Stimulated activated CD8-positive, alpha-beta memory T cell treated with anti-CD3 and anti-CD28 coated beads, Interleukin-15, amount 100 ng/mL, for 48 hours (primary cell): ENCODE measurements at places on chromosomes 2 and 18.

GRCh38 chr2:163713534-163714311 is 22.1 kb downstream of the FIGN start:
- DNase-seq = no peak

GRCh38 chr2:2325516-2325915 is 5.6 kb downstream of the MYT1L start:
- no peak for DNase-seq

DNA sequence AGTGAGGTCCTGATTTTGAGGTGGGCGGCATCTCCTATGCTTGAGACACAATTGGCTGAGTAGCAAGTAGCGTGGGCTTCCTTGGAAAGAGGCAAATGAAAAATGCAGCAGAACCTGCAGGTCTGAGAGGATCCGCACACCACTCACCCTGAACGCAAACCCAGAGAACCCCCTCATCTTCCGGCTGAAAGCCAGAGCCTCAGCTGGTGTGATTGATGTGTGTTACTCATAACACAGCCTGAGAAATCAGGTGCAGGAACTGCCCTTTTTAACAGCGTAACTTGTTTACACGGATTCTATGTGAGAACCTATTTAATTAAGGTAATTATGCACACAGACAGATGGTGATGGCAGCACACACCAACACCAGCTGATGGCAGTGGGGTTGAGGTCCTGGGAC is 123.4 kb downstream of the MRO start:
- no peak for DNase-seq

DNA sequence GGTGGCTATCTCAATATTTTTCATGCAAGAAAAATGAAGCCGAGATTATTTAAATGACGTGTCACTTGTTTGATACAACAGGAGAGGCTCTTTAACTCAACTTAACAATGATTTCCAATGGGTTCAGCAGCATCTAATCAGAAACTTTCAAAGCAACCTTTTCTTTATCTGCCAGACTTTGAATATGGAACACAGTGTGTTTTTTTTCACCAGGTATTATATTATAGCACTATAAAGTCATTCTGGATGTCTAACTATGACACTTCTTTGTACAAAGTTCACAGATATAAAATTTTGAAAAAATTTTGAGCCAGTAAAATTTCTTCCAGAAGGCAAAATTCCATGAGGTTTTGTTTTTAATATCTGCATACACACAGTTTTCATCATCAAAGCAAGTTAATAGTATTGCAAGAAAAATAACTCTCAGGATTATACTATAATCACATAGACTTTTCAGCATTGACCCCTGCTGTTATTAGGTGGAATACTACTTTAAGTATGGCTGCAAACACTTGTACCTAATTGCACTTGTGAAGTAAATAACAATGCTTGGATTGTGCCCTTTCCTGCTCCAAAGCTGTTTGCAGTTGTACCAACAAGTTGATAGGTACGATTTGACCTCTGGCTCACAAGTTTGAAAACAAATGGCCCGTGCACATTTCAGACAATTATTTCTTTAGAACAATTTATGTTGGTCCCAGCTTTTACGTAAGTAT is 44.0 kb upstream of the DSG1 start:
- no peak for DNase-seq

DNA sequence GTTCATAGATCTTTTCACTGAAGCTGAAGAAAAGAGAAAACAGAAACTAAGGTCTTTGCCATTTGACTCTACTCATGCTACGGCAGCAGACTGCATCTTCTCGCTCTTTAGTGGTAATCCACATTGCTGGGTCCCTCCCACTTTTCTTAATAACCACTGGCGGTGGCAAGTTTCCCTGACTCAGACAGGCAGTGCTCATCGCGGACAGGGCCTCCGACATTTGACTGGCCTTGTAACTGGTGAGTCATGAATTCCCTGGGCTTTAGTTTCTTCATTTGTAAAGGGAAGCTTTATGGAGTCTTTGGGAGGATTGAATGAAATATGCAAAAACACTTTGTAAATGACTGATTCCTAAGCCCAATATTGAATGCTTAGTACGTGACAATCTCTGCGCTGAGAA is 238.2 kb upstream of the RBBP8 start:
- no peak for DNase-seq
